ENCODE measurements at places on chromosomes 4 and X.

DNA sequence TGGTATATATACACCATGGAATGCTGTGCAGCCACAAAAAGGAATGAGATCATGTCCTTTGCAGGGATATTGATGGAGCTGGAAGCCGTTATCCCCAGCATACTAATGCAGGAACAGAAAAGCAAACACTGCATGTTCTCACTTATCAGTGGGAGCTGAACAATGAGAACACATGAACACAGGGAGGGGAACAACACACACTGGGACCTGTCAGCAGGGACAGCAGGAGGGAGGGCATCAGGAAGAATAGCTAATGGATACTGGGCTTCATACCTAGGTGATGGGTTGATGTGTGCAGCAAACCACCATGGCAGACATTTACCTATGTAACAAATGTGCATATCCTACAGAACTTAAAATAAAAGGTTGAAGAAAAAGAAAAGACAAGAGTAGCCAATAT lies 81.1 kb upstream of the ADAD1 start:
- no peak for DNase-seq

GRCh38 chr4:129994715-129995114 lies 898.8 kb downstream of the C4orf33 start:
- no peak for DNase-seq

DNA sequence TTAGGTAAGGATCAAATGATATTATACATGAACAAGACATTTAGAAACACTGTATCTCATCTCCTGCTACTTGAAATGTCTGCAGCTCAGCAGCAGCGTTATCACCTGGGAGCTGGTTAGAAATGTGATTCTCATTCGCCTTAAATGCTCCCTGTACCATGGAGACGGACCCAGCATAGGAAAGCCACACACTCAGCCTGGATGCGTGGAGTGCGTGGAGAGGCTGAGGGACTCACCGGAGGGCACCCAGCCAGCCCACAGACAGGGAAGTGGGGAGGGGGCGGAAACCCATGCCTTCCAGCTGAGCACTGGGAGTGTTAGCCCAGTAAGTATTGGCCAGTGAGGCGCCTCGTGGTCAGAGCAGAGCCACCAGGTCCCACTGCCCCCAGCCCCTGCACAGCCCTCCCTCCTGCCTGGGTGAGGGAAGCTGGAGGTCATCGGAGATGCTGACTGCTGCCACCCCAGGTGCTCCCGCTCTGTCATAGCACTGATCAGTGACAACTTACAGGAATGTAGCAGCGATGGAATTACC lies 15.2 kb downstream of the SUPT20HL1 start:
- DNase-seq, result no peak

GRCh38 chr4:108272561-108272960 lies 103.8 kb upstream of the LEF1 start:
- no peak for DNase-seq

DNA sequence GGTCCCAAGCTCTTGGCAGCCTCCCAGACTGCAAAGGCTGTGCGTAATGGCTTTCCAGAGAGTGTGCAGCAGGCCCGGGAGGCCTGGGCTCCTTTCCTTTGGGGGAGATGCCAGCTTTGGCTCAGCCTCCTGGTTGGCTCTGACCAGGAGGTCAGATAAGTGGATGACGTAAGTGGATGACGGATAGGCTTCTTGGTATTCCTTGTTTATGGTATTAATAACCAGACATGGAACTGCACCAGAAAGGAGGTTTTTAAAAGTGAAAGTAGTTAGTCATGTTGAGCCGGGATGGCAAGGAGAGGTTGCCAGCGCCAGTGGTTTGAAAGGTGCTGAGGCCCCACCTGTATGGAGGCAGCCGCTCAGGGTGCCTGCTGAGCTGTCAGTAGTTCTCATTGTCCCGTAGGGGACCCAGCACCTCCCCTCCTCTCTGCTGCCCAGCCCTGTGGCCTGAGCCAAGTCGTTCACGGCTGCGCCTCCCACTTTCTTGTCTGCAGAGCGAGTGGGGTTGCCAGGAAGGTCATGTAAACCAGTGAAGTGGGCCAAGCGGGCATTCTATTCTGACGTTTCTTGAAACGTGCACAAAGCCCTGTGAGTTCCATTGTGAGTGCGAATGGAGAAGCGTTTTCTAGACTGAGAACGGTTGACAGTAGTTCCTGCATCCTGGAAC lies 28.7 kb upstream of the STOX2 start:
- peak; percentile 32 for DNase-seq

DNA sequence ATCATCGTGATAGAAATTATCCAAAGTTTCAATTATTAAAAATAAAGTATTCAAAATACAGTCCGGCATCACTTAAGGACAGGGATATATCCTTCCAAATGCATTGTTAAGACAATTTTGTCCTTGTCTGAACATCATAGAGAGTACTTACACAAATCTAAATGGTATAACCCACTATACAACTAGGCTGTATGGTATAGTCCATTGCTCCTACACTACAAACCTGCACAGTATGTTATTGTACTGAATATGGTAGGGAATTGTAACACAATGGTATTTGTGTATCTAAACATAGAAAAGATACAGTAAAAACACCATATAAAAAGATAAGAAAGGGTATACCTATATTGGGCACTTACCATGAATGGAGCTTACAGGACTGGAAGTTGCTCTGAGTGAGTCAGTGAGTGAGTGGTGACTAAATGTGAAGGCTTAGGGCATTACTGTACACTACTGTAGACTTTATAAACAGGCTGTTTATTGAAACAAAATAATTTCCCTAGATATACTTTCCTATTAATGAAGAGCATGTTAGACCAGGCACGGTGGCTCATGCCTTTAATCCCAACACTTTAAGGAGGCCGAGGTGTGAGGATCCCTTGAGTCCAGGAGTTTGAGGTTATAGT lies 44.8 kb upstream of the PTPN13 start:
- no peak for DNase-seq

DNA sequence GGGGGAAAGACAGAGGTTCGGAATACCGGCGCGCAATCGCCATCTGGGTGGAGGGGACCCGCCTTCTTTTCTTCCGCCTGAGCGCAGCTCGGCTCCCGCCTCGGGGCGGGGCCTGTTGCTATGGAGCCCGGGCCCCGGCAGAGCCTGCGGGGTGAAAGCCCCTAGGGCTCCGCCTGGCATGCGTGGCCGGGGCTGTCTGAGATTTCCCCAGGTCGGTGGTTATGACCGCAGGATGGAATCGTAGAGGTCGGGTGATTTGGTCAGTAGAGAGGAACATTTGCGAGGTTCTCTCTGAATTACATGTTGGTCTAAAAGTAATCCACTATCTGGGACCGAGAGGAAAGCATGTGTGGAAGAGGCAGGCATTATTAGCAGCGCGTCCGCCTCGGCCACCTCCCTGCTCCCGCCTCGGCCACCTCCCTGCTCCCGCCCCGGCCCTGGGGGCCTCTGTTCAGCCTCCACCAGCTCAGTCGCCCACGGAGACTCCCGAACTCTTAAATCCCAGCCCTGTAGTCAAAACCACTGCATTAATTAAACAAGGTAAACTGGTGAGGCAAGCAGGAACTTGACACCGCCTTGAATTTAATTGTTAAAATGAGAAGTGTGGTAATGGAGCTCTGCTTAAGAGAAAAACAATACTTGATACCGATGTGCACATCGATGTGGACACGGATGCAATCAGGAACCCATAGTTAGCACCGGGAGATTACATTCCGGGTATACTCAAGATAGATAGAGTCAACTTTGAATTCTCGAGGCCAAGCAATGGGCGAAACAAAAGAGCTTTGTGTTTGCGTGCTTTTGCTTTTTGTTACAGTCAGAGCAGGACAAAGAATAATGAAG lies 45.2 kb downstream of the TRIM2 start:
- peak; percentile 68 for DNase-seq

- DNase-seq, result no peak
Observed at GRCh38 chr4:2105559-2105958, 46.4 kb downstream of the NAT8L start.

Measured in RPMI8226 (cell line).